Activated B cell treated with CpG ODN at 0.5 μM for 24 hours (primary cell): ENCODE measurements at places on chromosomes 13 and 19. TPM values are rescaled to one million over a fixed set of nuclear protein-coding genes. Genes with fewer than 3 reads are reported as not detected.

GRCh38 chr19:11168568-11168967, 13.0 kb upstream of the SPC24 start:
- DNase-seq = no peak

GRCh38 chr13:52644108-52644507, 1.9 kb downstream of the HNRNPA1L2 start:
- no peak for DNase-seq

Gene FAM32A
- 52.2 and 53.5 TPM in 2 replicates for total RNA-seq

Gene ATP8A2
- not detected in 2 replicates for total RNA-seq
